GM23338 (cell line): ENCODE measurements at places on chromosomes 16 and 17.

DNA sequence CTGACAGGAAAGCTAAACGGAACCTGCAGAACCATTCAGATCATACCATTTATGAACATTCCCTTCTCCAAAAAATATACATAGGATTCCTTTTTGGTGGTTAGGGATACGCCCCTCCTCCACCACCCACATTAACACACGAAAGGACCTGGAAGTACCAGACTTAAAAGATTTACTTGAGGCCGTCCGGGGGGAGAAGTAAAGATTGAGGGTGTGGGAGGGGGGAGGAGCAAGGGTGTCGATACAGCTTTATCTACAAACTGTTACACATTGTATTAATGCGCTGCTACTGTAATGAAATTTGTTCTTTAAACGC, 537 bp downstream of the PALB2 start:
- peak; percentile 57 for DNase-seq

DNA sequence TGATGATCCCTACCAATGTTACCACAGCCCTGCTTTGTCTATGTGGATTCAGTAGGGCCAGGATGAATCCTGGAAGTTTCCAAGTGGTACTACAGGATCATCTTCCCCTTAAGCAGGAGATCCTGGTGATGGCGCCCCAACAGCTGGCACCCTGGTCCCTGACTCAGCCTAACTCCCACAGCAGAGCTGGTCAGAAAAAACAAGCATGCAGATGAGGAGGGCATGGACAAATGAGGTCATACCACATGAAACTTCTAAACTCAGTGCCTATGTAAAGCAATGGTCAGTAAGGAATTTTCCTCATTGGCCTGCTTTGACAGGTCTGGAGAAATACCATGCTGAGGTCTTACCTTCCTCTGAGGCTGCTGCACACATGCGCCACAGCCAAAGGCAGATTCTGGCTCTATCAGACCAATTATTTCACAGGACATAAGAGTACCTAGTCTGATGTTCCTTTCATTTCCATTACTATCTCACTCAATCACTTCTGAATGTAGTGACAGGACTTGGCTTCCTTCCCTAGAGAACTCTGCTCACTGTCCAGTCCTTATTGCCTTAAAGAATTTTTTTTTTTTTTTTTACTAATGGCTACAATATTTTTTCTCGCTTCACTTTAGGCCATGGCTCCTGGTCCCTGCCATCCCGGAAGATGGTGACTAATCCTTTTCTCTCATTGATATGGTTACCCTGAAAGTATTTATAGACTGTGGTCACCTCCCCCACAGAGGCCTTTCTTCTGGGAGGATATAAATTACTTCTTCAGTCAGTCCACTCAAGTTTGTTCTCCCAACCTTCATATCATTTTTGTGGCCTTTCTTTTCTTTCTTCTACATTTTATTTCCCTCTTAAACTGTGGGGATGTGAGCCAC, 525.2 kb upstream of the PSMD7 start:
- no peak for DNase-seq

DNA sequence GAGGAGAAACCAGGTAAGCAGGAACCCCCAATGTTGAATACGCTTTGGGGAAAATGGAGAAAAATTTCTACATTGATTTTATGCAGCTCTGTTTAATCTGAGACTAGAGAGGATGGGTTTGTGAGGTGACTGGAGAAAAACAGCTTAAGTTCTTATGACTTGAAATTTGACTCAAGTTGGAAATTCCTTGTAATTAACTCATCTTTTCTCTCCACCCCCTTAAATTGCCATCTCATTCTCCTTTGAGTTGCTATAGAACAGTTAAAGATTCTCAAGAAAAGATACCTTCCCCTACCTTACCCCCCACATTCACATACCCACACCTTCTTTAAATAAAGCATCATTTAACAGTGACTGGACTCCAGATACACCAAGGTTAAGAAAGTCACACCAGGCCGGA, 24.2 kb downstream of the ZNRF1 start:
- DNase-seq: no peak

- DNase-seq: no peak
These were observed 4.2 kb downstream of the BCL7C start for GRCh38 chr16:30889721-30890120.

- no peak for DNase-seq
These were observed 91.1 kb downstream of the IRF8 start for GRCh38 chr16:85989863-85990643.

DNA sequence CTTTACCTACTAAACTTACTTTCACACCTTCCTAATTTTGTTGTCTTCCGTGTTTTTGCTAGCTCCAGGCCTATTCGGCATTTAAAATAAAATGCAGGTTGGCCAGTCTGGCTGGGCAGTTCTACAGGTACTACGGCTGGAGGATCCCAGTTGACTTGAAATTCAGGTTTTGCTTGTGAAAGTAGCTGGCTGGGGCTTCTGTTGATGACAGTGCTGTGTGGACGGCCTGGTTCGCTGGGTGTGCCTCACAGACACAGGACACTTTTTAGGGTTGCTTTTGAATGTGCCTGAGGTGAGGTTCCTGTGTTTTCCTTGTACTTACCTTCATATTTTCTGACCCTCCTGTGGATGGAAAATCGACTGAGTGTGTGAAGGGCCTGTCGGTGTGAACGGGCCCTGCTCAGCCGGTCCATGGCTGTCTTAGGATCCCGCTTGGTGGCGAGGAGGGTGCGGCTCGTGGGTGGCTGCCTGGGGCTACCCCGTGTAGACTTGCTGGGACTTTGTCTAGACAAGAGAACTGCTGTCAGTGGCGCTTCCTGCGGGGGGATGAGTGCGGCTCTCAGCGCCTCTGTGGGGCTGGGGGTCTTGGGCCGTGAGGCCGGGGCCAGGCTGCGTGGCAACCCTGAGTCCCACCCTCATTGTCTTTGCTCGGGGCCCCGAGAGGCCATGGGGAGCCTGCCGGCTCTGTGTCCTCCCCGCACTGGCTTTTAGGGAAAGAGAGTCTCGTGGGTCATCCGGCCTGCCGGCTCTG, 18.7 kb upstream of the ZNF750 start:
- DNase-seq: no peak

DNA sequence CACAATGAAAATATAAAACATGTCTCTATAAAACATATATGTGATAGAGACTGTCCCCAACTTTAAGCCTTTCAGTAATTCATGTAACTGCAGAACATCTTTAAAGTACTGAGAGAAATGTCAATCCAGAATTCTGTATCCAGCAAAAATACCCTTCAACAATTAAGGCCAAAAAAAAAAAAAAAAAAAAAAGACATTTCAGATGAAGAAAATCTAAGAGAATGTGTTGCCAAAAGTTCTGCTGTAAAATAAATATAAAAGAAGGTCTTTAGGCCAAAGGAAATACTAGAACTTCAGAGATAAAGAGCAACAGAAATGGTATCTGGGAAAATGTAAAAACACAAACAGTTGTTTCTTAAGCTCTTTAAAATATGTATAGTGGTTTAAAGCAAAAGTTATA, 17.3 kb downstream of the BPTF start:
- DNase-seq: no peak

DNA sequence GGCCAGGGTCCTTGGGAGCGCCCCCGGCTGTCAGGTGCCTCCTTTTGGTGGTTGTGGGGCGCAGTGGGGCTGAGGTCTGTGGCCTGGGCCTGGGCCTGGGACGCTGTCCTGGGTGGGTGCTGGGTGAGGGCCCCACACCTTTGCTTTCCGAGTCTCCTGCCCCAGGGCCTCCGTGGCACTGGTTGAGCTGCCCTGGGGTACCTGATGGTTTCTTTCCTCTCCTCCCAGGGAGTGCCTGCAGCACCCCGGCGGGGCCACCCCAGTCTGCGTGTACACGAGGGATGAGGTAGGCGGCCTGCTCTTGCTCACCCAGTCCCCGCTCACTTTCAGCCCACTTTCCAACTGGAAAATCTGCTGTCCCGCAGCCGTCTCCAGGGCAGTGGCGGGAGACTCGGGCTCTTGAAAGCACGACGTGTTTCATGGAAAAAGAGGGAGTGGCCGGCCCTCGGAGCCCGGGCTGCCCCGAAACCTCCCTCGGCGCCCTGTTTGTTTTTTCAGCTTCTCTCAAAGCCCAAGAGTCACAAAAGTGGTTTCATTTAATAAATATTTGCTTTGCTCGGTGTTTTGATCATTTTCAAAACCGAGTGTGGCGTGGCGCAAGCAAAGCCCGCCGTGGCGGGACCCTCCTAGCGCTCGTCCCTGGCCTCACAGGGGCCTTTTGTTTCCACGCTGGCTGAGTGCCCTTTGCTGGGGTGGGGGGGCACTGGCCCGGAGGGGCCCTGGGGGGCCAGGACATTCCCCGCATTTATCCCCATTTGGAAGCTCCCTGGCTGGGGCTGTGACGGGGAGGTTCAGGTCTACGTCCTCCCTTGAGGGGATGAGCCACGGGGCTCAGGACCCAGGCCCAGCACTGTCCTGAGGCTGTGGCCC, 17.4 kb downstream of the ASPSCR1 start:
- no peak for DNase-seq

- DNase-seq: no peak
These were observed 392.0 kb upstream of the DYNLRB2 start for GRCh38 chr16:80148826-80149225.

DNA sequence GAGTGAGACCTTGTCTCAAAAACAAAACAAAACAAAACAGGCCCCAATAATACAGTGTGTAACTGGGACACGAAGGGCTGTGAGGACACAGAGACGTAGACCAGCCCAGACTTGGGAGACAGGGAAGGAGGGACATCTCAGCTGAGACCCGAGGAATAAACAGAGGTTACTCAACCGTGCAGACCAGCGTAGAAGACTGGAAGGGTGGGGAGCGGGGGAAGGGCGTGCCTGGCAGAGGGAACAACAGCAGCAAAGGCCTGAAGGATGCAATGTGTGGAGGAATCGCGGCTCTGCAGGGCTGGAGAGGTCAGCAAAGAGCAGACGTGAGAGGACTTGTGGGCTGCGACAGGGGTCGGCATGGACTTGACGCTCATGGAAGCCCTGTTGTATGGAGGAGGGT, 11.6 kb upstream of the CES4A start:
- DNase-seq: peak; percentile 18

DNA sequence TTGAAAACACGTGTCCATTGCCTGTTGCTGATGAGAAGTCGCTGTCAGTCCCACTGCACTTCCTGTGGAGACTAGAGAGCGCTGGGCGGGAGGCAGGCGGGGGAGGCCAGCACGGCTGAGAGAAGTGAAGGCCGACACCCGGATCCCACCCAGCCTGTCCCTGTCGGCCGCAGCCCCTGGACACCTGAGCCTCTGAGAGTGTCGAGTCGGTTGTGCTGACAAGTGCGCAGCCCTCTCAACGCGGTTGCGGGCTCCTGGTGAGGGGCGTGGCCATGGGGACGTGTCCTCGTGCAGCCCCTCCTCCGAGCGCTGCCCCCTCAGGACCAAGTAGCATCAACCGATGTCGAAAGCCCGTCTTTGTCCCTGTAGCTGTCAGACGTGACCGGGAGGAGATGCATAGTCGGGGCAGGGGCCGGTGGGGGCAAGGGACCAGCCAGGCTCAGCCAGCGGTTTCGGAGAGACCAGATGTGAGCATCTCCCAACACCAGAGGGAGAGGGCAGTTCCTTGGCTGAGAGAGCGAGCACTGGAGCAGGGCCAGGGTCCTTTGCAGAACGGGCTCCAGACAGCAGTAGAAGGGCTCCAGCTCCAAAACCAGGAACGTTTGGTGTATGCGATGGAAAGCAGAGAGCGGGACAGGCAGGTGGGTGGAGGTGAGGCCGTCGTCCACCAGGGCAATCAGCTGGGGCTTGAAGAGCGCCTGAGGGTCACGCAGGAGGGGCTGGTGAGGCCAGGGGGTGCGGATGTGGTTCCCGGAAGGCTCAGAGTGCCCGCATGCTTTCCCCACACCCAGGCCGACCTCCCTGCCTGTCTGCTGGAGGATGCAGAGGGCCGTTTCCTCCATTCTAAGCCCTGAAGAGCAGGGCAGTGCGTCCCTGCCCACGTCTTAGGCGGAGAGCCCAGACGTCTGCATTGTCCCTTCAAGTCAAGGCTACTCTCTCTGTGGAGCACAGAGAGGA, 43.3 kb upstream of the CHMP6 start:
- DNase-seq: no peak

DNA sequence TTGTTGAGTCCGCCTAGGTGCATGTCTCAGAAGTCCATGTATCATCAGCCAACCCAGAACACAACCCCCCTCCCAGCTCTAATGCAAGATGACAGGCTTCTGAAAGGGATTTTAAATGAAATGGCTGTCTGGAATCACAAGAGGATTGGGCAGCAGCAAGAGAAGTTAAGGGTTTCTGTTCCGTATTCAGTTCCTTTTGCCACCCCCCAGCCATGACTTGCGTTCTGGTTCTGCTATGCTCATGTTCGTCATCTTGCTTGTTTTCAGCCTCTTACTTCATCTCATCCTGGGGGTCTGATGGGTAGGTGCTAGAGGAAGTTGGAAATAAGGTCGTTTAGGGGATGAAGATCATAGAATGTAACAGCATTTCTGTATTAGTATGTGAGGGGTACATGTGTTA, 12.0 kb downstream of the MINK1 start:
- no peak for DNase-seq

GRCh38 chr16:88454523-88454947, 1.5 kb downstream of the ZFPM1 start:
- DNase-seq: no peak

DNA sequence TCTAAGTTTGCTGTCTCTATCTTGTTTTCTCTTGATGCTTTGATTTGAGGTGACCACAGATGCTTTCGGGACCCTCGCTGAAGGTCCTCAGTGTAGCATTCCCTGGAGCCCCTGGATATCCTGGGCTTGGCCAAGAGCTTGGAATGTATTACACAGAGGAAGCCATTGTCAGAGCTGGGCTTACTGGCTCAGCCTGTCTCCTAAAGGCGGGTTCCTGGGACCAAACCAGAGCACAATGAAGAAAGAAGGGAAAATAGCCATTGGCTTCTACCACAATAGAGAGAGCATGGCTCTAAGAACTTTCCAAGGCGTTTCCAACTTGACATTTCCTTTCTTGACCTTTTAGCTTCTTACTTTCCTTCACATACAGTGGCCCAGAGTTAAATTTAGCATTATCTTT, 229.3 kb downstream of the HS3ST3A1 start:
- no peak for DNase-seq

DNA sequence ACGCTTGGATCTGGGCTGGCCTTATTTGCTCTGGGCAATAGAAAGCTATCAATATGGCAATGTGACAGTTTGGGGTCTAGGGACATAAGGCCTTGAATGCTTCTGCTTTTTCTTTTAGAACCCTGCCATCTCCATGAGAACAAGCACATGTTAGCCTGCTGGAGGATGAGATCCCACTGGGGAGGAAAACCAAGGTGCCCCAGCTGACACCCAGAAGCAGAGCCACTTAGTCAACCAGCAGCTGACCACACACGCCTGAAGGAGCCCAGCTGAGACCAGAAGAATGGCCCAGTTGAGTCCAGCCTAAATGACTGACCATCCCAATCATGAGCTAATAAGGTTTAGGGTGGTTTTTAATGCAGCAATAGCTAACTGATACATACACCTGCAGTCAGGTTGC, 171.2 kb downstream of the AHSP start:
- no peak for DNase-seq

DNA sequence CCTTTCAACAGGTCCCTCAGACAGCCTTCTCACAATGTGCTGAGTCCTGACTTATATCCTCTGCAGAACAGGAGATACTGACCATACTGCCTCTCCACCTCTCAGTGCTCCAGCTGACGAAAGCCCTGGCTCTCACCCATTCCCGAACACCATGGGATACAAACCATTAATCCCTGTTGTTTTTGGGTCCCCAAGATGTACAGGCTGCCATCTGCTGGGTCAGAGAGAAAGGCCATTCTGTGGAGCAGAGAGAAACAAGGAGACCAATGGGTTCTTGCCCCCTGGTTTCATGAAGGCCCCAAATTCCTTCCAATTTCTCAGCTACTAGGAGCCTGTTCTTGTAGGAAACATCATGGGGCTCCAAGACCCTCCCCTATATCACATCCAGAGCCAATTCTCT, 3.0 kb downstream of the ERN2 start:
- no peak for DNase-seq
